CD4-positive, alpha-beta T cell (primary cell): ENCODE measurements at places on chromosomes 13 and 19.

DNA sequence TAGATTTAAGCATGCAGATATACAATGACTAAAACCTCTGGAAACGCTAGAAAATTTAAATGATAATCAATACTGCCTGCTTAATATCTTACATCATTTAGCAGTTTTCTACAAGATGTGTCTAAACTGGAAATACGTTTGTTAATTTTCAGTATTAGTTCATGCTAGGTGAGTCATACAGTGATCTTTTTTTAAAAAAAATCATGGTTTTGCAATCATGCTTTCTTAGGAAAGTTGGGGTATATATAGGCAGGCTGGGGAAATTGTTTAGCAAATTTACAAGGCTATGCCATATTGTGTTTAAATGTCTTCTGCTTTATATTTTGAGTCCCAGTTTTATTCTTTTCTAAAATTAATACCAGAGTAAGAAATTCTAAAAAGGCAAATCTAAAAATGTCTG, 245.4 kb upstream of the SPRY2 start:
- DNase-seq = no peak

GRCh38 chr13:111178402-111178801, 63.3 kb downstream of the ARHGEF7 start:
- no peak for DNase-seq

DNA sequence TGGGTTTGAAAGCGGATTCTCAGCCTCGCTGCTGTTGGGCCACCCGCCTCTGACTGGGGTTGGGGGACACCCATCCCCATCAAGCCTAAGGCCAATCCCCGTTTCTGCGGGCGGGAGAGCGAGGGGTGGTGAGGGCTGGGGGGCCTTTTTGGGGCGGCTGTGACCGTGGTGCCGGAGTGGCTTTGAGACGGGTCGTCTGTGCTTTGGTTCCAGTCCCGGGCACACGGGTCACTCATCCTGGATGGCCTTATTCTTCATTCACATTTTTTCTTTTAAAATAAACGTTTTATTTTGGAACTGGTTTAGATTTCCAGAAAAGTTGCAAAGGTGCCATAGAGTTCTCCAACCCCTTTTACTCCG, 1.6 kb downstream of the ZNRF4 start:
- DNase-seq = no peak

GRCh38 chr13:110116072-110116487, 190.9 kb downstream of the COL4A1 start:
- DNase-seq = peak; percentile 8

- DNase-seq = no peak
Observed at GRCh38 chr19:3817761-3818160, 31.6 kb upstream of the MATK start.

GRCh38 chr19:31351056-31351854, 2.0 kb upstream of the TSHZ3 start:
- no peak for DNase-seq

- no peak for DNase-seq
Observed at GRCh38 chr19:13782537-13782936, 8.3 kb downstream of the C19orf53 start.

- DNase-seq = no peak
Observed at GRCh38 chr19:34124828-34125227, 47.5 kb upstream of the LSM14A start.
